ENCODE measurements at places on chromosomes 16 and 17.

GRCh38 chr16:83134638-83135037 lies 507.9 kb downstream of the CDH13 start:
- DNase-seq, result no peak

DNA sequence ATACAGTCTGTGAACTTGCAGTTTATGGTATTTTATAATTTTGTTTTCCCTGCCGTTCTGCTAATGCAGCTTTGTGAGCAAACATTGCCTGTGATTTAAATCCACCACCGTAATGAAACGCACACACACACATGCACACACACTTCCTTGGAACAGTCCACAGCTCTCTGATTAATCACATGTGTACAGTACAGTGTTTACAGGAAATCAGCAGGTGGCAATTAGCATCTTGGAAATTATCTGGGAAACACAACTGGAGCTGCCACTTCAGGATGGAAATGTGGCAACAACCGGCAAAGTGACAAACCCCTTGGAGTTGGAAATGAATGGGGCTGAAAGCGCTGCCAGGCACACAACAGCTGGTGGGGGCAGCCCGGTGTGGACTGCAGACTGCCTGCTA lies 12.9 kb upstream of the ZKSCAN2 start:
- DNase-seq, result no peak

GRCh38 chr16:54503011-54503855 lies 216.6 kb upstream of the IRX3 start:
- no peak for DNase-seq

DNA sequence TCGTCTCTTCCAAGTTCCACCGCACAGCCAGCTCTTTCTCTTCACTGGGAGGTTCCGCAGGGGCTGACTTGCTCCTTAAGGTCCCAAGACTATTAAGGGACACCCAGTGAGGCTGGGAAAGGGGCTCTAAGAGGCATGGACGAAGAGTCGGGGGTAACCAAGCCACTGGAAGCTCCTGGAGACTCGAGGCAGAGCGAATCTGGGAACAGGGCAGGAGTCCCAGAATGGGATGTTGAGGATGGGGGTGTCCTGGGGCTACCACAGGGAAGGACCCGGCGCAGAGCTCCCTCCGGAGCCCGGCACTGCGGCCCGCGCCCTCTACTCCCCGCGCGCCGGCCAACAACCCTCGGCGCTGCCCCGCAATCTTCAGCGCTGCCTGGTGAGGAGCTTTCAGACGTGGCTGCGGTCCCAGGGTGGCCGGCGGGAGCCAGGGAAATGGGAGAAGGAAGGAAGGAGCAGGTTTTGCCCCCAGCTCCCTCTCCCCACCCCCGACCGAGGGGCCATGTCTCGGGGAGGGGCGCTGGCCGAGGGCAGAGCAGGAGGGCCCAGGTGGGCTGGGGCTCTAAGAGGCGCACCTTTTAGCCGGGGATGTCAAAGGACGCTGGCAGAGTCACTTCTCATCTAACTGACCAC lies 581 bp downstream of the CHST5 start:
- DNase-seq, result no peak

- DNase-seq, result no peak
Measured at GRCh38 chr17:8359769-8360168, 16.7 kb downstream of the KRABD2 start.

GRCh38 chr17:8248751-8249607 lies at the start of gene PFAS:
Gene PFAS, plus strand, starts transcription at chr17:8249289. Its CDS starts 4,649 bp downstream, at chr17:8253938.
- peak; percentile 84 for DNase-seq

- no peak for DNase-seq
Measured at GRCh38 chr16:78216166-78216745, 116.8 kb downstream of the WWOX start.

DNA sequence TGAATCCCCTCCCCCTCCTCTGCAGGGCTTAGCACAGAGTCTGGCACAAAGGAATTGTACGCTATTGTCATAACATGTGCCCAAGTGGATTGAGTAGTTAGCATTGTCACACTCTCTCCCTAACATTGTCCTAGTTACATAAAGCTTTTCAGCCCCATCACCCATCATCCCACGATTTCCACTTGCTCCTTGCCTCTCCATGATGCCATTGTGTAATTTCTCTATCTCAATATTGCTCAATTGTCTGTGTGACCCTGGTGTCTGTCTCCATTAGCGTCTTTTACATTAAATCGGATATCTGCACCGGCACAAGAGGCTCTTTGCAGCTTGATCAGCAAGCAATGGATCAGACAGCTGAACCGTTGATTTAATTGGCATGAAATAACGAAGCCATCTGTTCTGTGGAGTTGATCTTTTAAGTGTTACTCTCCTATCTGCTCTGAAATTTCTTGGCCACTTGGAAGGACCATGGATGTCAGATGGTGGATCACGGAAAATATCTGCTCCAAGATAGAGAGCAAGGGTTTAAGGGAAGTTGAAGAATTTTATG lies 77.0 kb upstream of the HS3ST4 start:
- DNase-seq, result no peak

DNA sequence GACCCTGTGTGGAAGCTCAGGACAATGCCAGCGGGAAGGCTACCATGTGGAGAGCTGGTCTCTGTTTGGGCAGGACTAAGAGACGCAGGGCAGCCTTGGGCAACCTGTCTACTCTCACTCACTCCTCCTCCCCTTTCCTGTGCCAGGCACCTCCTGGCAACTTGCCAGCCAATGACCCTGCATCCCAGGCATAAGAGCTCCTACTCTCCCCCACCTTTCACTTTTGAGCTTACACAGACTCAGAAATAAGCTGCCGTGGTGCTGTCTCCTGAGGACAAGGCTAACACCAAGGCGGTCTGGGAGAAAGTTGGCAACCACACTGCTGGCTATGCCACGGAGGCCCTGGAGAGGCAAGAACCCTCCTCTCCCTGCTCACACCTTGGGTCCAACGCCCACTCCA lies 2.6 kb downstream of the HBM start:
- no peak for DNase-seq

GRCh38 chr16:27228045-27228444 lies 24.7 kb downstream of the KDM8 start:
- DNase-seq, result no peak

DNA sequence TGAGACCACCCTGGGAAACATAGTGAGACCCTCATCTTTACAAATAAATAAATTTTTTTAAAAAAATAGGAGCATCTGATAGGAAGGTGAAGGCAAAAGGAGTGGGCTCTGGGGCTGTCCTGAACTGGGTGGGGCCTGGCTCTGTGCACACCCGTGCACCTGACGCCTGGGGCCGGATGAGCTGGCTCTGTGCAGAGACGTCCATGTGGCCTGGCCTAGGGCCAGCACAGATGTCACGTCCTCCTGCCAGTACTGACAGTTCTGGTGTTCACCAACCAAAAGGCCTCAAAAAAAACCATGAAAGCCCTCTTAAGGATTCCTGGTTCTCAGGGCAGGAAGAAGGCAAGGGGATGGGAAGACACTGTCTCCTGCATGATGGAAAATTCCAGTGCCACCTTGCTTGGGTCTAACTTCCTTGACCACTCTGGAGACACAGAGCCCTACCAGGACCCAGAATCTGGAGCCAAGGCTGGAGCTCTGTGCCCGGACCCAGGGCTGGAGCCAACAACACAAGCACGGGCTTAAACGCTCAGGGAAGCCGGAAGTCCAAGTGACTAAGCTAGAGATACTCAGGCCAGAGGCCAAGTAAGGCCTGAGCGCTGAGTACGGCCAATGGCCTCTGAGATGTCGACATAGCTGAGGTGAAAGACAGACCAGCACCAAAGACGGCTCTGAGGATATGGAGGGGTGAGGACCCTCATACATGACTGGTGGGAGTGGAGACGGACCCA lies 32.9 kb downstream of the COPRS start:
- no peak for DNase-seq

DNA sequence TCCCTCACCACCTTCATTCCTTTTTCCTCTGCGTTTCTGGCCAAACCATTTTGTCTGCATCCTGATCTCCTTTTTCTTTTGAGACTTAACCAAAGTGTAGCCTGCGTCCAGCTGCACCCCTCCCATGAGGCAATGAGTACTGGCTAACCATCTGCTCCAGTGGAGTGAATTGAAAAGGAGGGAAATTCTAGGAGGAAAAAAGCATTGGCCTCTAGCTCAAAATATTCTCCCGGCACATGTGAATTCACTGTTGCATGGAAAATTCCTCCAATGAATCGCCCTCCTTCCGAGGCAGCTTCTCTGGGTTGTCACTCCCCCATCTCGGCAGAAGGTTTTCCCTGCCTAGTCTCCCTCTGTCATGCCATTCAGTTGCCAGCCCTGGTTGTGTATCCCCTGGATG lies 5.6 kb downstream of the RAP1GAP2 start:
- DNase-seq, result no peak

GRCh38 chr17:78118801-78119241 lies 9.7 kb downstream of the TMC6 start:
- DNase-seq, result no peak

DNA sequence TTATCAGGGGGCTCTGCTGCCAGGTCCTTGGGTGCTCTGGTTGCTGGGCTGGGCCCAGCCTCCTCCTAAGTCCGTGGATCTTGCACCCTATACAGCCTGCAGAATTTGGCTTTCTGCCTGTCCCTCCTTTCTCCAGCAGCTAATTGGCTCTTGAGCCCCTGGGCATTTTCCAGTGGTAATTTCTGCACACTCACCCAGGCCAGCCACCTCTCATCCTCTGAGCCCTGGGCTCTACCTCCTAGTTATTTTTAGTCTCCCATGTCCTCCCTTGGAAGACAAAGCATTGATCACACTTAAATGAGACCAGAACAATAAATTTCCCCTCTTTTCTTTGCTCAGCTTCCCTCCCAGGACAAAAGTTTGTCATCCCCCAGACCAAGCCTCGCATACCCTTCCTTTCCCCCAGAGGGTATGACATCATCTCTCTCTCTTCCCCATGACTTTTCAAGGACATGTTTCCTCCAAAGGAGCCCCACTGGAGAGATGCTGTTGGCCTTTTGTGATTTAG lies 38.1 kb downstream of the C17orf75 start:
- DNase-seq, result no peak

GRCh38 chr17:27748360-27748825 lies 51.9 kb downstream of the NOS2 start:
- no peak for DNase-seq

- no peak for DNase-seq
Measured at GRCh38 chr17:40962059-40962561, 4.6 kb downstream of the KRT39 start.

Data from LNCaP clone FGC (cell line).